ENCODE measurements at places on chromosomes 5 and 9. TPM values are rescaled to one million over a fixed set of nuclear protein-coding genes. Genes with fewer than 3 reads are reported as not detected.

GRCh38 chr5:134131578-134132350 is 17.3 kb downstream of the TCF7 start:
- DNase-seq, result no peak

- DNase-seq, result no peak
Observed at GRCh38 chr5:219460-219863, 1.3 kb downstream of the SDHA start.

DNA sequence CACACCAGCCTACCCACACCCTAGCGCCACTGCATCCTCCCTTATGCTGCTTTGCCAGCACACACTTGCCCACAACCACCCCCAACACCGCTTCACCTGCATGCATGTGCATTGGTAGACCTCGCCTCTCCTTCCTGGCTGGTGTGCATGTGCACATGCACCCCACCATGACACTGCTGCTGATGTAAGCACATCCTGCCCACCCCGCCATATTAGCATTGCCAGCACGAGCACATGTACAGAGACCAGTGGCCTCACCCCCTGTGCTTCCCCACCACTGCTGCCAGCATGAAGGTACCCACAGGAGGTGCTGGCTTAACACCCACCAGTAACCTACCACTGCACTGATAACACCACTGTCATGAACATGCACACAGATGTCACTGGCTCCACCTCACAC is 218.2 kb downstream of the SLCO4C1 start:
- DNase-seq, result no peak

GRCh38 chr5:56900858-56901578 is 8.4 kb upstream of the SETD9 start:
- peak; percentile 54 for DNase-seq

GRCh38 chr9:22244139-22245011 is 202.2 kb upstream of the DMRTA1 start:
- peak; percentile 63 for DNase-seq

PROB1 gene
- total RNA-seq, result 2.4 TPM

ENTREP1 gene
- 1.8 TPM for total RNA-seq

ARL10 gene
- 3.8 TPM for total RNA-seq
